ENCODE measurements at places on chromosomes 6 and 20. TPM values are rescaled to one million over a fixed set of nuclear protein-coding genes. Genes with fewer than 3 reads are reported as not detected.

Gene CBFA2T2
- total RNA-seq: 7.6 TPM

Gene SEL1L2
- total RNA-seq: not detected

Gene HLA-F
- 1.1 TPM for total RNA-seq

Gene PPP2R5D
- 60.9 TPM for total RNA-seq

Gene KCNK5
- under 0.01 TPM for total RNA-seq

Gene FILIP1
- 5.5 TPM for total RNA-seq

Data from fibroblast of the aortic adventitia (primary cell).